Left renal pelvis (tissue), 4 donors: ENCODE measurements at places on chromosomes 6 and 20. TPM values are rescaled to one million over a fixed set of nuclear protein-coding genes. Genes with fewer than 3 reads are reported as not detected.

GRCh38 chr6:63261820-63262219, 50.6 kb downstream of the FKBP1C start:
- no peak for DNase-seq

- no peak for DNase-seq
Measured at GRCh38 chr6:31464252-31465184, 33.4 kb upstream of the MICB start.

- DNase-seq: no peak
Measured at GRCh38 chr6:147675281-147675680, 166.8 kb downstream of the SAMD5 start.

TRIM31 gene
- not detected for polyA plus RNA-seq

CTNNBL1 gene
- polyA plus RNA-seq: 44.3 TPM

TNFRSF6B gene
- 2.1 TPM for polyA plus RNA-seq
